ENCODE measurements at places on chromosomes 7 and 10. TPM values are rescaled to one million over a fixed set of nuclear protein-coding genes. Genes with fewer than 3 reads are reported as not detected.

- DNase-seq, result no peak
Measured at GRCh38 chr10:102678842-102679289, 34.6 kb downstream of the TRIM8 start.

The TES gene
- total RNA-seq, result 22.0 TPM

The LIPN gene
- not detected for total RNA-seq

- no peak for DNase-seq
Measured at GRCh38 chr7:45064047-45064725, 24.6 kb downstream of the NACAD start.

DNA sequence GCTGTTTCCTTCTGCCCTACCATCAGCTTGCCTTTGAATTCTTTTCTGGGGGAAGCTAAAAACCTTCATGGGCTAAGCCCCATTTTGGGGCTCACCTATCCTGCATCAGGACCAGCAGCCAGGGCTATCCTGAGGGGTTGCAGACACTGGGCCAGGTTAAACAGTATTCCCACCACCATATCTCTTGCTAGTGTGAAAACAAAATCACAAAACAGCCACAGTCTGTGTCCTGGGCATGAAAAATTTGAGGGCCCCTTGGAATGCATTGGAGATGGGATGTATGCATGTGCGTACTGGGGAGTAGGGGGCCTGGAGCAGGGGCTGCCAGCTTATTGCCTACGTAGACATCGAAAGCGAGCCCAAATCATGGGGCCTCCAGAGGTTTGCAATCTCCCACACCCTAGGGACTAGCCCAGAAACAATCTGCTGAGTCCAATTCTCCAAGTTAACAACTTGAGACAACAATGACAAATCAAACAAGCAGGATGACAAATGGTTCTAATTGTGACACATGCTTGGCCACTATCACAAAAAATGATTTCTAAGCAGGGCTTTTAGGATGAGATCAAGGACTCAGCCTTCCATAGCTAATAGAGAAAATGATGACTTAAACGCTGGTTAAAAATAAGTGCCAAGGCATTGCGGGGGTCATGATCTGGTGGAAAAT is 557.1 kb downstream of the KCNMA1 start:
- DNase-seq, result no peak

The ANKIB1 gene
- total RNA-seq, result 55.2 TPM

The GNG11 gene
- 27.7 TPM for total RNA-seq

- DNase-seq, result no peak
Measured at GRCh38 chr10:3538656-3539531, 246.1 kb downstream of the KLF6 start.

DNA sequence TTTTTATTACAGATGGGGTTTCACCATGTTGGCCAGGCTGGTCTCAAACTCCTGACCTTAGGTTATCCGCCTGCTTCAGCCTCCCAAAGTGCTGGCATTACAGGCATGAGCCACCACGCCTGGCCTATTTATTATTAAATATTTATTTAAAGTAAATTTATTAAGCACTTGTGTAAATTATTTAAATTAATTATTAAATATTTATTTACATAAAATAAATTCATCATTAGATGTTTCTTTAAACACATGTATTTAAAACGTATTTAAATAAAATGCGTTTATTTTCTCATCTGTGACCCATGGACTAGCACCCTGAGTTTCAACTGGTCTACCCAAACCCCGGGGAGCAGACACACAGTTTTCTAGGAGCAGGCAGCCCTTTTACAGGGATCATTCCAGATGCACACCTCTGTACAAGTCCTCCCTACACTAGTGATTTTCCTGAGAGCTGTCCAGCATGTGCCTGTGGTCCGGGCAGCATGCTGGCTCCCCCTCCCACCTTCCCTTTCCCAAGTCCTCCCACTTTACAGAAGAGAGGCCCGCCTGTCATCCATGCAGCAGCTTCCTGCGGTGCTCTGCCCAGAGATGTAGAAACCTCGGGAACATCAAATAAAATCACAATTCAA is 89.2 kb upstream of the ATP6V0A4 start:
- no peak for DNase-seq

- DNase-seq, result no peak
Measured at GRCh38 chr7:151601521-151602305, 82.0 kb upstream of the RHEB start.

- DNase-seq, result no peak
Measured at GRCh38 chr10:124534231-124534798, 72.7 kb downstream of the LHPP start.

GRCh38 chr7:138919911-138920310 is 61.3 kb downstream of the KIAA1549 start:
- DNase-seq, result no peak

The GLI3 gene
- total RNA-seq, result 15.9 TPM

- DNase-seq, result no peak
Measured at GRCh38 chr7:105743351-105744090, 132.9 kb downstream of the ATXN7L1 start.

The TRIL gene
- 6.1 TPM for total RNA-seq

GRCh38 chr10:113397047-113397446 is 155.8 kb upstream of the HABP2 start:
- DNase-seq, result no peak

DNA sequence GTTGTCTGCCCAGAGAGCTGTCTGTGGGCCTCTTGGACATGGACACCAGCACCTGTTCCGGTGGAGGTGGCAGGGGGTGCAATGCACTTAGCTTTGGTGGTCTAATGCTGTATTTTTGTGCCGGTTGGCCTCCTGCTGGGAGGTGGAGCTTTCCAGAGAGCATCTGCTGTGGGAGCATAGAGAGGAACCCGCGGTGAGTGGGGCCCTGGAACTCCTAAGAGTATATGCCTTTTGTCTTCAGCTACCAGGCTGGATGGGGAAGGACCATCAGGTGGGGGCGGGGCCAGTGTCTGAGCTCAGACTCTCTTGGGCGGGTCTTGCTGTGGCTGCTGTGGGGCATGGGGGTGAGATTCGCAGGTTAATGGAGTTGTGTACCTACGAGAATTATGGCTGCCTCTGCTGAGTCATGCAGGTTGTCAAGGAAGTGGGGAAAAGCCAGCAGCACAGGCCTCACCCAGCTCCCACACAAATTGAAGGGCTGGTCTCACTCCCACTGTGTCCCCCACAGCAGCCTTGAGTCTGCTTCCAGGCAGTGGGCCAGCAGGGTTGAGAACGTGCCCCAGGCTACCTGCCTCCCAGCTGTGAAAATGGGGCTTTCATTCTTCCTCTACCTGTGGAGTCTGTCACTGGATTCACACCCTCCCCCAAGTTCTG is 29.0 kb downstream of the JAKMIP3 start:
- no peak for DNase-seq

The ASZ1 gene
- total RNA-seq, result not detected

- no peak for DNase-seq
Measured at GRCh38 chr7:148045521-148045920, 545.0 kb upstream of the C7orf33 start.

DNA sequence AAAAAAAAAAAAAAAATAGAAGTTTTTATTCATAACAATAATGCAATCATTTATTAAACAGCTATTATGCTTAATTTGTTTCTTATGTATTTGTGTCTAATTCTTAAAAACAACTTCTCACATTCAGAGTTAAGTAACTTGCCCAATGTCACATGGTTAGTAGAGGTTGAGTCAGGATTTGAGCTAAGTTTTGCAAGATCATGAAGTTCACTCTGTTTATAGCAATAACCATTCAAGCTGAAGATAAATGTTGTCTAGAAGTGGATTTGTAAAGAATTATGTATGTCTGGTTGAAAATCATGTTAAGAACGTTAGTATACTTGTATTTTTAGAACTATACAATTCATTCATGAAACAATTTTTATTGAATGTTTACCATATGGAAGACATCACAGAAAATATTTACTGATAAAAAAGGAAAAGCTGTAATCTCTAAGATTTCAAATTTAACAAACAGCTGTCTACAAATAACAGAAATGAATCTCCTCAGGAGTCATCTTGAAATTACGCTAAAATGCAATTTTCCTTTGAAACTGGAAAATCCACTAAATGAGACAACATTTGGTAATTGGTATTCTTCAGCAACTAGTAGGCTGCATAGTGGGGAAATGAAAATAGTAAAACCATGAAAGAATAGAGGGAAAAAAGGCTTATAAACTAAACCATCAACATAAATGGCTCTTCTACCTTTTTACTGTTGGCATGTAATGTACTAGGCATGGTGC is 70.5 kb upstream of the AHR start:
- no peak for DNase-seq

DNA sequence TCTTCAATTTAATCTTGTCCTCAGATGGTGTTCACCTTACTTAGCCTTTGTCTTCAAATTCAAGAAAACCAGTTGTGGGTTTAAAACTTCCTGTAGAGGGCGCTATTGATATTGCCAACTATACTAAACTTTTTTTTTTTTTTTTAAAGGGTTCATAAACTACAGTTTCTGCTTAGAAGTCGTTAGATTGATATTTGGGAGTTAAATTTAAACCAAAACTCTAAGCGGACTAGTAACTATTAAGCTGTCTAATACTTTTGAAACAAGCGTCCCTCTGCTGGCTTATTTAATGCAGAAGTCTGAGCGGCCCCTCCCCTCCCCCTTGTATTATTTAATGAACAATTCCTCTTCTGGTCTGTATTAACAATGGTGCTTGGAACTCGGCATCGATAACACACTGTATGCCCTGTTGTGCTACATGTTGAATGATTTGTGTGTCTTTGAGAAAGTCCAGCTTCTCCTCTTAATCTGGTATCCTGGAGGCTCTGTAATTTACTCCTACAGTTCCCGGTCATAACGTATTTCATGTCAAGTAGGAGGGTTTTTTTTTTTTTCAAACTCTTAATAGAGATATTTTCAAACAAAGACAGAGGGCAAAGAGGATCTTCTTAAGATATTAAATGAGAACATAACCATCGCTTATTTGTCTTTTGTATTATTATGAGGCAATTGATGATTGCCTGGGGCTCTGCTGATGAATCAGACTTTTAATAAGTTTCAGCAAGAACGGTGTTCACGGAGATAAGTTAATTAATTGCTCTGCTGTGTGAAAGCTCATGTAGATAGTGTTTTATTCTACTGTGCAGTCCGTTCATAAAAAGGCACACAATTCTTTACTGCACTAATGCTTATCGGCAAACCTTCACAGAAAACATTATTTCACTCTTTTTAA is 22.6 kb upstream of the CREB5 start:
- DNase-seq, result no peak

DNA sequence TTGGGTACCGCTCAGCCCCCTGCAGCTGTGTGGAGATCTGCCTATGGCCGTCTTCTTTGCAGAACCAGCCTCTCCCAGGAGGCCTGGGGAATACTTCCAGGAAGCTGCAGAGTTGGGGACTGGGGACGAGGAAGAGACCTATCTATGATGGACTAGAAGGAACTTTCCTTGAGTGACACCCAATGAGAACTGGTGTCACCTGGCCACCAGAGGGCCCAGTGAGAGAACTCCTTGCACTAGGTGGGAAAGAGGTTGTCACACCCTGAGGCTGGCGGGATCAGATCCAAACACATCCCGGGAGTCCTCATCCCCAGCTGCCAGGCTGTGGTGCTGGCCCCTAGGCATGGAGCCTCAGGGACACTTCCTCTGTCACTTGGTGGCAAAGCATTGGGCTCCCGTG is 4.9 kb upstream of the GRID2IP start:
- DNase-seq, result no peak

The ZC3HAV1L gene
- 17.2 TPM for total RNA-seq

GRCh38 chr7:133545618-133546017 is 292.7 kb downstream of the EXOC4 start:
- DNase-seq, result no peak

The GOLGA7B gene
- total RNA-seq, result 0.50 TPM

The CSTF2T gene
- 28.8 TPM for total RNA-seq

DNA sequence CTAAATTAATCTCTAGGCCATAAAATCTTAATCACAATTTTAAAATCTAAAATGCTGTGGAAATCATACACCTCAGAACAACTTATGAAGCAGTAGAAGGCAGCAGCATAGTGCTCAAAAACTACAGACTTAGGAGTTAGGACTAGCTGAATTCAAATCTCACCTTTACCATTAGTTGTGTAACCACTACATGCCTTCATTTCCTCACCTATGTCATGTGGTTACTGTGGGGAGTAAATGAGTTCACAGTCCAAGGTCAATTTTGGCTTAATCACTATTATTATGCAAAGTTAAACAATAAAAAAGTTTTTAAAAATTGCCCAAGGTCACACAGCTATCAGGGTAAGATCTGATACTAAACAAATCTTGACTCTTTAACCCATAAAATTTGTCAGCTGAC is 37.0 kb downstream of the SNX13 start:
- no peak for DNase-seq

The CEP55 gene
- 3.2 TPM for total RNA-seq

GRCh38 chr10:114831186-114831867 is 9.7 kb downstream of the FHIP2A start:
- no peak for DNase-seq

The PTF1A gene
- not detected for total RNA-seq

The SMIM30 gene
- 24.7 TPM for total RNA-seq

GRCh38 chr10:104077247-104077646 is 8.4 kb downstream of the COL17A1 start:
- no peak for DNase-seq

DNA sequence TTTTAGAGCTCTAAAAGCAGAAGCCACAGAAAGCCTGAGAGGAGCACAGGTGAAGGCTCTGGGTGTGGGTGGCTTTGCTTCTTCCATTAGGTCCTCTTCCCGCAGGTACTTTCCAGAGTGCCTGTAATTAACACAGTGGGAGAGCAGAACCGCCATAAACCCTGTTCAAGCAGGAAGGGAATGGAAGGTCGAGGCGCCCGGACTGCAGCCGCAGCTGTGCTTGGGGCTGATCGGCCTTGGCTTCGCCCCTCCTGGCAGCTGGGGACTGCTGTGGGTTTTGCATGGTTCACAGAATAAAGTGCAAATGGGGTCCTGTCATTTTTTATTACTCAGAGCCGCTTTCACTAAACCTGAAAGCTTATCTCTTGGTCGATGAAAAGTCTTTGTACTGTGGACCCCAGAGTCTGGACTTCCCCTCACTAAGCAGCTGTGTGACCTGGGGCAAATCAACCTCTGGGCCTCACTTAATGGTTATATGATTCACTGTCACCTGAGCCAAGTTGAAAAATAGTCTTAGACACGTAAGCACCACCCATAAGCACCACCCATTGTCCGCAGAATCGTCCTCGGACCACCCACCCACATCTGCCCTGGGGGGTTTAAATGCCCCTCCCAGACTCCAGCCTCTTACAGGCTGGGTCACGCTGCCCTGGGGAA is 100.9 kb downstream of the XRCC2 start:
- no peak for DNase-seq

DNA sequence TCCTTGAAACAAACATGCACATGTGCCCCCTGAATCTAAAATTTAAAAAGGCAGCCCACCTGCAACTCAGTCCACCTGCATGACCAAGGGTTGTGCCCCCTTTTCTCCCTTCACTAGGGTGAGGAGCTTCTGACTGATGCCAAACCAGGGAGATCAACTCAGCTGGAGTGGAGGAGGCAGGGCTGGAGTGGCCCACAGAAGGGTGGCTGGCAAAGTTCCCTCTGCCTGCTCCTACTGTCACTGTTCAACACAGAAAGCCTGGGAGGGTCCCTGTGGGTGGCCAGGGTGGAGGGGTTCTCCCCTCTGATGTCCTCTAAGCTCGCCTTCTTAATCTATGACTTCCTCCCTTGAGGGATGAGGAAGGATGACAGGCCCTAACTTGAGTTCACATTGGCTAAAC is 55.7 kb upstream of the ANTXRL start:
- DNase-seq, result no peak

- no peak for DNase-seq
Measured at GRCh38 chr7:26306790-26307189, 15.1 kb downstream of the SNX10 start.

GRCh38 chr7:70316745-70317144 is 718.5 kb downstream of the AUTS2 start:
- DNase-seq, result no peak

- no peak for DNase-seq
Measured at GRCh38 chr10:14397066-14397465, 66.3 kb upstream of the FRMD4A start.

The OPN4 gene
- not detected for total RNA-seq

The AASS gene
- total RNA-seq, result 66.6 TPM

Measured in omental fat pad (tissue), 4 donors.